Thoracic aorta (tissue), 2 donors: ENCODE measurements at places on chromosomes 12 and 14. TPM values are rescaled to one million over a fixed set of nuclear protein-coding genes. Genes with fewer than 3 reads are reported as not detected.

GRCh38 chr14:105889666-105890473 lies 363.5 kb downstream of the TMEM121 start:
- no peak overlapping the region for H3K27ac ChIP-seq
- H3K4me3 ChIP-seq, result no peak overlapping the region
- no peaks in the 10 kb centered on the region for H3K27me3 ChIP-seq
- no peaks in the 10 kb centered on the region for H3K36me3 ChIP-seq
- no peak for DNase-seq

ERBB3 gene
- 1.1 TPM for total RNA-seq

A2M gene
- total RNA-seq, result 1,118 TPM

GRCh38 chr14:61234215-61234916 lies 46.8 kb downstream of the TMEM30B start:
- no peaks in the 10 kb centered on the region for H3K4me1 ChIP-seq
- H3K36me3 ChIP-seq, result no peaks in the 10 kb centered on the region
- no peak for DNase-seq

GRCh38 chr12:123071099-123071800 lies 79.6 kb downstream of the PITPNM2 start:
- no peaks in the 10 kb centered on the region for H3K36me3 ChIP-seq
- H3K27me3 ChIP-seq, result no peaks in the 10 kb centered on the region
- H3K27ac ChIP-seq, result no peak overlapping the region
- no peak for DNase-seq
- H3K4me3 ChIP-seq, result no peak overlapping the region

CLEC6A gene
- not detected for total RNA-seq

- H3K27me3 ChIP-seq, result no peaks in the 10 kb centered on the region
- no peak for DNase-seq
- no peak overlapping the region for H3K27ac ChIP-seq
- no peak overlapping the region for H3K4me3 ChIP-seq
These were observed 54.3 kb downstream of the PLCZ1 start for GRCh38 chr12:18683327-18684013.

- no peaks in the 10 kb centered on the region for H3K36me3 ChIP-seq
- DNase-seq, result no peak
- no peak overlapping the region for H3K27ac ChIP-seq
- H3K4me3 ChIP-seq, result no peak overlapping the region
These were observed 103.4 kb downstream of the EFCAB11 start for GRCh38 chr14:89851106-89851505.

RNASE7 gene
- total RNA-seq, result 0.27 TPM

DNA sequence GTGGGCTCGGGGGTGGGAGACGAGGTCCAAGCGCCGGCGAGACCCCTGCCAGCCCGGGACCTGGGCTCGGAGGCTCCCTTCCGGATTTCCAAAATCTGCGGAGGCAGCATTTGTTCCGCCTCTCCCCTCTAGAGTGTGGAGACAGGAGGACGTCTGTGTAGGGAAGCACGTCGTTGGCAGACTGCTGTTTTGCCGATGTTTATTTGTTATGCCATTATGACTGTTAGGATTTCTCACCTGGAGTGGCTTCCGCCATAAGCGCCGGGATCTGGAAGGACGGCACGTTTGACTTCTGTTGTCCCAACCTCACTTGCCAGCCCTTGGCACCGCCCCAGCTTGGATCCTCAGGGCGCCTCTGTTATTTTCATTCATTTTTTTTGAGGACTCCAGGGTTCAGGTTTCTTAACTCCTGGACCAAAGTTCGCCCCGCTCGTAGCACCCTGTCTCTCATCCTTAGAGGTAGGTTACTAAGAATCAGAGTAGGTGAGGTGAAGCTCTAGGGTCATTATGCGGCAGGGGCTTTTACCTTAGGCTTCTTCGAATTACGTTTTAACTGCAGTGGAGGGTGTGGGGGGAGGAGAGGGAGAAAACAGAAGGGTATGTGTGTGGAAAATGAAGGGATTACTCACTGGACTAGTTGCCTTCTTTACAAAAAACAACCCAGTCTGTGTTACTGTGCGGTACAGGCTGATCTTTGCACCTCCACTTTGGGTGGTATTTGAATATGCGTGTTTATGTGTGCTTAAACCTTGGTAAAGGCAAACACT lies 547 bp upstream of the PYGL start:
- no peaks in the 10 kb centered on the region for H3K36me3 ChIP-seq
- peak overlapping the region; percentile 96 for H3K4me3 ChIP-seq
- no peaks in the 10 kb centered on the region for H3K27me3 ChIP-seq
- peak overlapping the region; percentile 84 for H3K27ac ChIP-seq
- DNase-seq, result peak; percentile 5

DNA sequence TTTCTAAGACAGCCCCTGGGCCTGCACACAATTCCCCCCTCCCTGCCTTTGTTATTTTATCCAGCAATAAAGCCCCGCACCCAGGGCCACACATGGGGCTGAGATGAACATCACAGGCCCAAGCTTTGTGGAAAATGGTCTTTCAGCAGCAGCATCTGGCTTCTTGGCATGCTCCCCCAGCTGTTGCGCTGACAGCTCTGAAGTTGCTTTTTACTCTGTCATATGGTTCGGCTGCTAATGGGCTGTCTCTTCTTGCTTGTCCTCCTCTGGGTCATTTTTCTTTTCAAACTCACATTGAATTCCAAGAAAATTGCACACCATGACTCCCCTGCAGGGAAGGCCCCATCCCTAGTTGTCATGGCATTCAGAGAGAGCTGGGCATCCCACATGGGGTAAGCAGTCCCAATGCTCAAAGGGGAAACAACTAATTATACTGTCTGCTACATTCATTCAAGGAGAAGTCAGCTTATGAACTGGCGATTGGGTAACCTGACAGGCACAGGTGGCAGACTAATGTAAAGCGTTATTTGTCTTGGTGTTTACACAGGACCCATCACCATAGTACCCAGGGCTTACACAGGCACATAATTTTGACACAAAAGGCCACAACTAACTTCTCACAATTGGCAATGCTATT lies 74.0 kb upstream of the CDKN3 start:
- no peak overlapping the region for H3K27ac ChIP-seq
- no peak for DNase-seq
- H3K4me3 ChIP-seq, result no peak overlapping the region

INHBC gene
- not detected for total RNA-seq

- H3K36me3 ChIP-seq, result no peaks in the 10 kb centered on the region
- H3K27me3 ChIP-seq, result no peaks in the 10 kb centered on the region
- no peaks in the 10 kb centered on the region for H3K4me1 ChIP-seq
- H3K4me3 ChIP-seq, result no peak overlapping the region
- H3K27ac ChIP-seq, result no peak overlapping the region
These were observed 25.7 kb downstream of the JKAMP start for GRCh38 chr14:59510001-59510400.

NEDD8 gene
- 91.4 TPM for total RNA-seq

DNA sequence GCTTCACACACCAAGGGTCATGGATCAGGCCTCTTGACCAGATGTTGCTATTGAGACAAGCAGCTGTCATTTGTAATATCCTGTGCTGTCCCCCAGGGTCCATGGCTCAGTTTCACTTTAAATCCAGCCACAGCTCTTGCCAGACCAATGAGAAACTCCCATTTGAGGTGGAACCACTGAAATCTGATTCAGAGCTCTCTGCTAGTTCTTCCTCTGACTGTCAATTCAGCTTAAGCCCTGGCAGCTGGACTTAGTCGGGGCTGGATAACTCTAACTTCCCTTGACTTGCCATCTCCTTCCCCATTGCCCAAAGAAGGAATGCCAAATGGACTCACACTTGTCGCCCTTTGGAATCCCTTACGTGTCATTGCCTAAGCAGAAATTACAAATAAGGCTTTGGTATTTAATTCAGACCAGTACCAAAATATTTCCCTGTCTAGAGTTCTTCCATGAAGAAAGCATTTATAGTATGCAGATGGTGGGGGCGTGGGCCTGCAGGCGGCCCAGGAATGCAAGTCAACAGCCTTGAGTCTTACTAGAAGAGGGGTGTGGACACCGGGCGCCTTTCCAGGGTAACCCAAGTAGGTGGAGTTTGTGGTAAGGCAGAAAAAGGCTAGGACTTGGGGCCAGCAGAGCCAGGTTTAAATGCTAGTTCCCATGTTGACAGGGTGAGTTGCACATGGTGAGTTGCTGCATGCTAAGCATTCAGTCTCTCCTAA lies 96.9 kb upstream of the TMPO start:
- no peaks in the 10 kb centered on the region for H3K27me3 ChIP-seq
- peak; percentile 88 for DNase-seq
- no peaks in the 10 kb centered on the region for H3K36me3 ChIP-seq
- peak overlapping the region; percentile 89 for H3K27ac ChIP-seq

ATL1 gene
- 9.5 TPM for total RNA-seq

- no peak for DNase-seq
- no peaks in the 10 kb centered on the region for H3K27me3 ChIP-seq
These were observed 644 bp downstream of the NAB2 start for GRCh38 chr12:57089271-57090245.

ESPL1 gene
- 0.95 TPM for total RNA-seq
